Foreskin melanocyte (primary cell): ENCODE measurements at places on chromosomes 3 and 15.

GRCh38 chr15:62719316-62719715, 323.2 kb upstream of the TPM1 start:
- no peak for DNase-seq

GRCh38 chr3:113262304-113262665, 50.9 kb downstream of the BOC start:
- DNase-seq = no peak

DNA sequence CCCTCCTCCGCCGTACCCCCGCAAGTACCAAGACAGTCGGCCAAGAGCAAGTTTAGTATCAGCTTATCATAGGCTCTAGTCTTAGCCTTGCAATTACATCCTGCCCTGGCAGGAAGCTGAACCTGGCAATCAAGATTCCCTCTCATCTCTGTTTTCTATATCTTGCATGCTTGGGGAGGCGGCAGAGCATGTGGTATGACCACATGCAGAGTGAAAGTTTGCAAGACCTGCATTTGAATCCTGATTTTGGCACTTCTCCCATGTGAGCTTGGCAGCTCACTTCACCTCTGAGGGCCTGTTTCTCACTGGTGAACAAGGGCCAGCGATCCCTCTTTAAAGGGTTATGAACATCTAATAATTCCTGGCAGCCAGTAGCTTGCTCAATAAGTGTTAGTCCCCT, 106.1 kb upstream of the FRMD4B start:
- DNase-seq = no peak

GRCh38 chr15:38941399-38941953, 376.9 kb upstream of the RASGRP1 start:
- no peak for DNase-seq

- DNase-seq = no peak
Observed at GRCh38 chr3:42032693-42033349, 58.3 kb upstream of the TRAK1 start.

- DNase-seq = no peak
Observed at GRCh38 chr3:187400756-187401155, 32.6 kb downstream of the RTP4 start.

GRCh38 chr15:63288778-63289378, 11.5 kb downstream of the APH1B start:
- DNase-seq = peak; percentile 54

DNA sequence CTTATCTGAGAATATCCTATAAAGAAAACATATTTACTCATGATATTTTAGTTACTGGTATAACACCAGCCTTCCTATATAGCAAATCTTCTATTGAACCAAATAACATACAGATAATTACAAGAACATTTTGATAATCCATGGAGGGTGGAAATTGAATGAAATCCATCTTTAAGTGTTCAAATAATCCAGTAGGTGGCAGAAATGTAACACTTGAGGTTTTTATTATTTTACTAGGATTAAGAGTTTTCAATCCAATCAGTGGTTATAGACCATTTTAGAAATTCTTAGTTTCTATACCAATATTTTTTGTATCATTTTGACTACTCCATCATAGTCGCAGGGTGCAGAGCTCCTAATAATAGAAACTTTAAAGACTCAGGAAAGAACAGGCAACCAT, 101.9 kb upstream of the KCNH8 start:
- DNase-seq = no peak

GRCh38 chr3:124663690-124664089, 66.6 kb upstream of the UMPS start:
- DNase-seq = peak; percentile 18

DNA sequence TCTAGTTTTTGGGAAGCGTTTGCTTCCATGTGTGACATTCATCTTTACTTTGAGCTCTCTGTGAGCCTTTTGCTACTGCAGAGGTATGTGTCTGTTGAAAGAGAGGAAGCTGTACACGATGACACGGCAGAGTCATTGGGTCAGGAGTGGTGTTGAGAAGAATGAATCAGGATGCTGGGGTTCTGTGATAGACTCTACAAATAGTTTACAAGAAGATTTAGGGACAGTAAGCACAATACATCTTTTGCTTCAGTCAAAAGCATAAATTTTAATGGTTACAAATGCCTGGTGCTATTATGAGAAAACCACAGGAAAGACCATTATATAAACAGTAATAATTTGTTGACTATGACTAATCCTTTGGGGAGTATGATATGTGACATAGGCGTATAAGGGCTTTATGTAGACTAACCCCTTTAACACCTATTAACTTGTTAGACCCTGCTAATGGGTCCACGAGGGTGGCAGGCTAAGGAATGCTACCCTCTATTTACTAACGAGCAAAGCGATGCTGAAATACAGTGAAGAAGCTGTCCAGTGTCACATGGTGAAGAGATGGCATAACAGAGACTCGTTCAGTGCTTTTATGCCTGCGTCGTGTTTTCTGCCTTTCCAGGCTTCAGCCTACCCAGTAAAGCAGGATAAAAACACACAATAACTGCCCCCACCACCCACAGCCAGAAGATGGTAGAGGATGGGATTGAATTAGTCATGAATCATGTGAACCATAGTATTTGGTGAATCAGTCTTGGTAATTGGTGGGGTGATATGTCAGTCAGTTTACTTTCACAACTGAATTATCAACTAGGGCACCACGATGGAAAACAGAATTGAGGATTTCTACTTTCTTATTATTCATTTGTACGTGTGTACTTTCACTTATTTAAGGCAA, 118.8 kb downstream of the LPP start:
- peak; percentile 84 for DNase-seq

DNA sequence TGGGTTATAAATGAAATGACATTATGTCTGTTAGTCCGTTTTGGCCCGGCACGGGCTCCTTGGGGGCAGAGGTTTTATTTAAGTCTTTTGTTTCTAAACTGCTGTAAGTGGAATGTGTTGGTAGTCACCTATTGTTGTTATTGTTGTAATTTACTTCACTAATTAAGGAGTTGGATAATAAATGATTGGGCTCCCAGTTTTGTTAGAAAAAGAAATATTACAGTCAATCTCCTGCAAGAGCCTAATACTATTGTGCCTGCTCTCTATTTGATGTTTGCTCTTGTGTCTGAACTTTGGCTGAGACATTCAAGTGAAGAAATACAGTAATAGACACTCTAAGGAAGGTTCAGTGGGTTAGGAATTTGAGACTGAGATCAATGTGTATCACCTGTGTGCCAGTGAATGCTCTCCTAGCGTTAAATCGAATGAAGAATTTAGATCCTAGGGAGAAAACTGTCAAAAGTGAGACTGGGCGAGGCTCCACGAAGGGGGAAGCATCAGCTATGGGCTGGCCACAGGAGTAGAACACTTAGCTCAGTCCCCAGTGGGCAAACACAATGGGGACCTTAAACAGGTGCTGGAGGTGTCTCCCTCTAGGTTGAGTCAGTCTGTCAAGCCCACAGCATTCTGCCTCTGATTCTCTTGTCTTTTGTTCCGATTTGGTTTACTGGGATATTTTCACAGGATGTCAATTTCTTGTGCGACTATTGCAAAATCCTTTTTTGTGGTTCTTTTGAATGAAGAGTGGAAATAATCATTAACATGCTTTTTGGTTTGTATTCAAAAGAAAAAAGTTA, 1.2 kb downstream of the ROBO2 start:
- DNase-seq = no peak

DNA sequence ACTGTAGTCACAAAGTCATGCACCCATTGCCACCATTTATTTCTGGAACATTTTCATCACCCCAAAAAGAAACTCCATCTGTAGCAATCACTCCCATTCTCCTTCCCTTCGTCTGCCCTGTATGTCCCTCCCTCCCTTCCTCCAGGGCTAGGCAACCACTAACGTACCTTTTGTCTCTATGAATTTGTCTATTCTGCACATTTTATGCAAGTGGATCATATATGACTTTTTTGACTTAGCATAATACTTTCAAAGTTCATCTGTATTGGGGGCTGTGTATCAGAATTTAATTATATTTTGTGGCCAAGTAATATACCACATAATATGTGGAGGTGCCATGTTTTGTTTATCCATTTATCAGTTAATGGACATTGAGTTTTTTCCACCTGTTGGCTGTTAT, 201.6 kb downstream of the FEZF2 start:
- no peak for DNase-seq

DNA sequence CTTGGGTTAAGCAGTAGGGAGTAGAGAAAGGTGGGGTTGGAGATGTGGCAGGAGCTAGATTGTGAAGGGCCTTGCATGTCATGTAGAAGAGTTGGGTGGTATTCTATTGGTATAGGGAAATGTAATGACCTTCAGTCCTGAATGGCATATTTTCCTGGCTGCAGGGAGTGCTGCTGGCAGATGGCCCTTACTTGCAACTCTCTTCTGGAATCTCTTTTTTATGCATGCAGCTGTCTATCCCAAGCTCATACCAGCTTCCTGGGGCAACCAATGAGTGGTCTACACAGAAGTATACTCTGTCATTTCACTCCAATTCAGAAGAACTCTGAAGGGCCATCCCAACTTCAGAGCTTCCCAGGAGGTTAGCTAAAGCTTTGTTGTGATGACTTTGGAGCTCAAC, 144.7 kb upstream of the ANKRD28 start:
- no peak for DNase-seq

DNA sequence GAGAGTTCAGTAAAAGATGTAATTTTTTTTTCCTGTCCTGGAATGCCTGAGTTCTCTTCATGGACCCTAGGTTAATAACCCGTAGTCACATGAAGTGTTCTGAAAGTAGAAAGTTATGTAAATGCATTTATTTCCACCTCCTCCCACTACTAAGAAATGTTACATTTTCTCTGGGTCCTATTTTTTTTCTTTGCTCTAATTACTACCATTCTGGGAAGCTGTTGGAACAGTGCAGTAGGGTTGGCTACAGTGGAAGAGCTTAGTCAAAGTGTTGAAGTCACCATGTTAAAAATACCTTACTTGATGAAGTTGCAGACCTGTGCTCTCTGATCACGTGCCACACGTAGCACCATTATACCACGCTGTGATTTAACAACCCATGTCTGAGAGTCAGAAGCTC, 153.8 kb upstream of the TSC22D2 start:
- no peak for DNase-seq

- DNase-seq = peak; percentile 62
Observed at GRCh38 chr15:88897456-88898194, 2.3 kb upstream of the HAPLN3 start.

GRCh38 chr3:107450254-107450893, 72.4 kb upstream of the BBX start:
- no peak for DNase-seq

DNA sequence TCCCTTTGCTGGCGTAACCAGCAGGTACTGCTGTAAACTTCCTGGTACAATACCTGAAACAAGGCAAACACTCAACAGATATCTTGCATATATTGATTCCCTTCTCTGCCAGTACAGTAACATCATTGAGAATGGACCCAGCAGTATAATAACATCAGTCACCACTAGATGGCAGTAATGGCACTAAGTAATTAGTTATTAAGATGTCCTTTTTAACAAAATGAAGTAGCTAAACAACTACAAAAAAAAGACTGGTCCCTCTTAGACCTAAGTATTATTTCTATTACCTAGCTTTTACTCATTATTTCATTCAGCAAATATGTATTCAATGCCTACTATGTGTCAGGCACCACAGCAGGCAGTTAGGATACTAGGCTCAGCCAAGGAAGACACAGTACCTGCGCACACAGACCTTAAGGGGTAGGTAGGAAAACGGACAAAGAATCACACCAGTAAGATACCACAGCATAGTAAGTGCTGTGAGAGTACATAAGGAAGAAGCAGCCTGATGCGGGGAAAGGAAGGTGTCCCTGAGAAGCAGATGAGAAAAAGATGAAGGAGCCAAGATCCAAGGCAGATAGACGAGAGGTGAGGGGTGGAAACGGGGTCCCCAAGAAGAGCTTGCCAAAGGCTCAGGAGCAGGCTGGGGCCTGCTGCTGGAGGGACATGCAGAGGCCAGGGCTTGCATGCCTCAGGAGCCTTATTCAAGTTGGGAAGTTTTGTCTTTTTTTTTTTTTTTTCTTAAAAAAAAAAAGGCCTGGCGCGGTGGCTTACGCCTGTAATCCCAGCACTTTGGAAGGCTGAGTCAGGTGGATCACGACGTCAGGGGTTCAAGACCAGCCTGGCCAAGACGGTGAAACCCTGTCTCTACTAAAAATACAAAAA, 102.7 kb upstream of the CHD2 start:
- peak; percentile 62 for DNase-seq
